ENCODE measurements at places on chromosomes 11 and 22.

GRCh38 chr11:44901786-44902185, 48.9 kb downstream of the TP53I11 start:
- no peak for DNase-seq

GRCh38 chr11:82494988-82495432, 238.7 kb downstream of the FAM181B start:
- DNase-seq: no peak

GRCh38 chr11:113373306-113373705, 14.3 kb upstream of the ANKK1 start:
- peak; percentile 50 for DNase-seq

DNA sequence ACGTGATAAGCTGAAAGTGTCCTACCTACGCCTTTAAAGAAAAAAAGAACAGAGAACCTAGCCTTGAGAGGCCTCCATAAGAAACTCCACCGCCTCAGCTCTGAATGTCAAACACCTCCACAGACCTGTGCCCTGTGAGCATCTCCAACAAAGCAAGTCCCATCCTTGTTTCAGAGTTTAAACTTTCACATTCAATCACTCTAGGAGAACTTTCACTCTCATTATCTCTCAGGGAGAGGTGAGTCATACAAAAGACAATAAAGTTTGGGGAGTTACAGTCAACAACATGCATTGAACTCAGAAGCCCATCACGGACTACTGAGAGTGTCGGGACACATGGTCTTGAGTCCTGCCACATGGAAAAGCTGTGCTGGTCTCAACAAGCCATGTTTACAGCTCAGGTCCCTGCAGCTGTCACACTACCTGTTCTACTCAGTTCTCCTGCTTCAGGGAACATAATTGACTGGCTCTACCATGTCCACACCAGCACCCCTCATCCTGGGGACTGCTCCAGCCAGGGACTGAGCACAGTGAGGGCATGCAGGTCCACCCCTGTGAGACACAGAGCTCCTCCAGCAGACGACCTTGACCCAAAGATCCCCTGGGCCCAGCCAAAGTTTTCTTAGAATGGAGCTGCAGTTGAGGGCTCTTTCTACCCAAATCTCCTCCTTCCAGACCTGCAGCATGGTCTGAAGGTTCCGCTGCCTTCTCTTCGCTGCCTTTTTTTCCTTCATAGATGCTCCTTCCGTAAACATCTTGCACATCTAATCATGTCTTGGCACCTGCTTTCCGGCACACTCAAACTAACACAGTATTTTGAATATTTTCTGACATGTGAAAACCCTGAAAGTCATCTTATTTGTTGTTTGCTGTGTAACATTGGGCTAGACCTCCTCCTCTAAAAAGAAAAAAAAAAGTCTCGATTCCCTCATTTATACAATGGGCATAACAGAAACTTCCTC, 114.9 kb downstream of the ETS1 start:
- DNase-seq: peak; percentile 65

DNA sequence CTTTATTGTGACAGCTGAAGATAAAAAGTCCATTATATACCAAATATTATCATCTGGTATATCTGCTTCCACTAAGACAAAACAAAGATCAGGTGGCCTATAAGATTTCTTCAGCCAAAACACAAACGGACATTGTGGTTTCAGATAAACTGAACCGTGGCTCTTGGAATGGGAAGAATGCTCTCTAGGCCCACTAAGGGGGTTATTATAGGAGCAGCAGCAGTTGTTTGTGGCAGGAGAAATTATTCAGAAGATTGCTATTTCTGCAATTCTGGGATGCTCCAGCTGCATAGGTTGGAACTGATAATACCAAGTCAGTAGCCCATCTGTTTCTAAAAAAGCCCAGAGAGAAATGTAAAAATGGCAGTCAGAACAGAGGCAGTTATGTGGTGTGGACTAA, 145.3 kb downstream of the NCAM1 start:
- DNase-seq: peak; percentile 59

DNA sequence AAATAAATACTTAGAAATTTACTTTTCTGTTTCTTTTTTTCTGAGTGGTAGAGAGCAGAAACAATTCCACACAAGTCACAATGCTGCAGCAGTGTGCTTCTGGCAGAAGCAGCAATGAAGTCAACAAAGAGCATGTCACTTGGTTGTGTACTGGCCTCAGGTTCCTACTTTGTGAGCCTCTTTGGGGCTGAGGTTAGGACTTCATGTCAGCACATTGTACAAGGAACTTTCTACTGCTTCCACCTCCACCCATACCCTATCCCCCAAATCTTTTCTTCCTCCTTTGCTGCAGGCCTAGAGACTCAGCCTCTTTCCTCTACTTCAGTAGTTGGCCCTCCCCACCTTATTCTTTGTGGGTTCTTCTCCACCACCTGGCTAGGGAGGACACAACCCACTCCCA, 252.7 kb upstream of the PITPNB start:
- no peak for DNase-seq

All from fibroblast of pulmonary artery (primary cell).